Mucosa of descending colon (tissue), 3 donors: ENCODE measurements at places on chromosomes 6 and 20.

- DNase-seq, result no peak
These were observed 101.1 kb downstream of the HIVEP1 start for GRCh38 chr6:12113190-12113577.

GRCh38 chr6:422433-423054, 31.0 kb downstream of the IRF4 start:
- DNase-seq, result no peak

GRCh38 chr6:169388395-169389166, 134.9 kb upstream of the THBS2 start:
- DNase-seq, result no peak

GRCh38 chr20:745683-746301, 22.5 kb downstream of the SLC52A3 start:
- DNase-seq, result no peak

GRCh38 chr6:14873101-14873500, 372.8 kb upstream of the JARID2 start:
- no peak for DNase-seq

DNA sequence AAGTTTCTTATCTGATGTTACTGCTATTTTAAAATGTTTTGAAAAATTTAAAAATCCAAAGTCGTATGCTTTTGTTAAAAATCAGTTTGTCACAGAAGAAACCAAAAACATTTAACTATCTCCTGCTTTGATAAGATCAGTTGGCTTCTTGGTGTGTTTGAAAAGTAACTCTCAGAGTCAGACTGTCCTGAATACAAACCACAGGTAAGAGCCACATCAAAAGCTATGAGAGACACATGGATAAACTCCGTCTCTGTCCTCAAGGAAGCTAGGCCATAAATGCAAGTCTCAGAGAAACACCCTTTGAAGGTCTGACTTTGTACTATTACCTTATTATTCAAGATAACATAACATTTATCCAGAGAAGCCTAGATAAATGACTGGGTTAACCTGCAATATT, 7.7 kb downstream of the HBS1L start:
- no peak for DNase-seq

DNA sequence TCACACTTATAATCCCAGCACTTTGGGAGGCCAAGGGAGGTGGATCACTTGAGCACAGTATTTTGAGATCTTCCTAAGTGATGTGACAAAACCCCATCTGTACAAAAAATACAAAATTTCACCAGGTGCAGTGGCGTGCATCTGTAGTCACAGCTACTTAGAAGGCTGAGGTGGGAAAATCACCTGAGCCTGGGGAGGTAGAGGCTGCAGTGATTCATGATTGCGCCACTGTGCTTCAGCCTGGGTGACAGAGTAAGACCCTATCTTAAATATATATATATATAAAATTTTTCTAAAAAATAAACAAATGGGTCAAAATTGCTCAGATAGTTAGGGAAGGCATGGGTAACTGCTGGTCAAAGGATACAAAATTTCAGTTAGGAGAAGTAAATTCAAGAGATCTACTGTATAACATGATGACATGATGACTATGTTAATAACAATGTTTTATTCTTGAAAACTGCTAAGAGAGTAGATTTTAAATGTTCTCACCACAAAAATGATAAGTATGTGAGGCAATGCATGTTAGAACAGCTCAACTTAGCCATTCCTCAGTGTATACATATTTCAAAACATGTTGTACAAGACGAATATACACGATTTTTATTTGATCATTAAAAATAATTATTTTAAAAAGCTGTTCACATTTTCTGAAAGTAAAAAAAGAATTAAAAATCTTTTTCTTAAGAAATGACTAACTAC, 24.4 kb downstream of the TBC1D32 start:
- DNase-seq, result no peak

DNA sequence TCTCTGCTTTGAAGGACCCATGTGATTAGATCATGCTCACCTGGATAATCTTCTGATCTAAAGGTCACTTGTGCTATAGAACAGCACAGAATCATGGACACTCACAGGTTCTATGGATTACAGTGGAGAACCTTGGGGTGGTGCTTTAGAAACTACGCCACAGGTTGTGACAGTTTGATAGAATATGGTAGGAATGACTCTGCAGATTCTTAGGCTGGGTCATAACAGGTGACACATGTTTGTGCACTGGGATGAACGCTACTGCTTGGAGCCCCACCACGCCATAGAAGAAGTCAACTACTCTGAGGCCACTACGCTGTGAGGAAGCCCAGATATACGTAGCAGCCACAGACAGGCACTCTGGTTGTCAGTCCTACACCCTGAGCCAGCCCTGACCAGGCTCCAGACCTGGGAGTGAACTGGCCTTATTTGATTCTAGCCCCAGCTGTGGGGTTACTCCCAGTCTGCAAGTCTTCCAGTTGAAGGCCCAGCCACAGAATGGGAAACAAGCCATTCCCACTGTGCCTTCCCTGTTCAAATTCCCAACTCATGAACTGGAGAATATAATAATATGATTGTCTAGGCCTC, 99.0 kb upstream of the SLC24A3 start:
- no peak for DNase-seq

DNA sequence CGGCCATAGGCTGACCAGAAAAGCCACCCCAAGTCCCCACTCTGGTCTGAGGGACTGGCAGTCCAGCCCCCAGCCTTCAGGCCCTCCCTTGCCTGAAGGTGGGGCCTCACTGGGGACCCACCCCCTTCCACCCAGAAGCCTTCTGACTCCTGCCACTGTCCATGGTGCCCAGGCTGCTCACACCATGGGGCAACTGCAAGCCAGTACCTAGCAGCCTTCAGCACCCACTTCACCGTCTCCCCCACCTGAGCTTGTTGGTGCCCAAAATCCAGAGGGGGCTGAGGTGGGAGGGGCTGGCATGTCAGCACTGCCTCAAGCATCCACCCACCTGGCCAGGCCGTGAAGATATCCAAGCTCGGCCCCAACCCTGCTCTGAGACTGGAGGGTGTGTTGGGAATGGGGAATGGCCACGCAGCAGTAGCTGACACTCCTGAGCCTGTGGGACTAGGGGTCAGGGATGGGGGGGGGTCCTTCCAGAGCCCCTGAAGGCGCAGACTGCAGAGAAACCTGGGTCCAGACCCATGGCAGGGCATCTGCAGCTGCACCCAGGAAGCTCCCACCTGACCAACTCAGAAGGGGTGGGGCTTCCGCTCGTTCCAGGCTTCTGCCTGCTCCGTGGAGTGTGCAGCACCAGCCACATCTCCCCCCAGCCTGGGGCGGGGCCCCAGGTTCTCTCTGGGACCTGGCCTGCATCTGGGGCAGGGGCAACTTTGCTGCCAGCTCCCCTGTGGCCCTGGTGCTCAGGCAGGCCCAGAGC, 942.1 kb upstream of the EPHA7 start:
- DNase-seq, result no peak

DNA sequence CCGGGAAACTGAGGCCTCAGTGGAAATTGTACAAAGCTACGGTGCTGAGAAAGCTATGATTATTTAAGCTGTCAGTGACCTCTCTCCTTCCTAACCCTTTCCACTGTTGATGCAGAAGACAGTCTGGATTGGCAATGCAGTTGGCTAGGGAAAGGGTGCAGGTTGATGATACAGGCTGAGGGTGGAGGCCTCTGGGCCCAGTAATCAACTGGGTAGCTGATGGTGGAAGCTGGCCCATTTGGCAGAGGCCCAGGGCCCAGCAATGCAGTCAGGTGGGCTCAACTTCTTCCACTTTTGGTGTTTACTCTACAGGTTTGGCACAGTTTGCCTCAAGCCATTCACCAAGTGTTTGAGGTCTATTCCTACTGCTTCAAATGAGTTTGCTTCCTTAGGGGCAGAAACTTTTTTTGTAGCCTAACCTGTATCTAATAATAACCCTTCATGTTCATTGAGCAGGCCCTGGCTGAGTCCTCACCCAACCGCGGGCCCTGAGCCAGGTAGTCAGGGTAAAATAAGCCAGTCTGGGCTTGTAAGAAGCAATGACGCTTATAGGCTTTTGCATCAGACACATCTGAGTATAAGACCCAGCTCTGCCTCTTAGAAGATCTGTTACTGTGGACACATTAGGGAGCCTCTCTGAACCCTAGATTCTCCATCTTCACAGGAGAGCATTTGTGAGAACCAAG, 12.1 kb downstream of the BCL2L1 start:
- DNase-seq, result no peak

DNA sequence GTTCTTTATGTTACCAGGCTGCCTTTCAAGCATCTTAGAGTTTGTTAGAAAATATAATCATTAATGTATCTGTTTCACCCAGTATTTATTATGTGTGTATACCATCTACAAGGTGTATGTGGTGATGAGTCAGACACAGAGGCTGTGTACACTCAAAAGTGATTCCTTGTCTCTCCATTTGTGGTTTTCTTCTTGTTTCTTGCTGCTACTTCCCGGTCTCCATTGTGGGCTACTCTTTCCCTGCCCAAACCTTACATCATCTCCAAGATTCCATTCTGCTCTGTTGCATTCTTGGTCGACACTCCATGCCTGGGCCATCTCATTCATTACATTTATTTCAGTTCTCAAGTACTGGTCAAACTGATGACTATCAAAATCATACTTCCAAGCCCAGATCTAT, 182.2 kb upstream of the STXBP5 start:
- DNase-seq, result no peak

DNA sequence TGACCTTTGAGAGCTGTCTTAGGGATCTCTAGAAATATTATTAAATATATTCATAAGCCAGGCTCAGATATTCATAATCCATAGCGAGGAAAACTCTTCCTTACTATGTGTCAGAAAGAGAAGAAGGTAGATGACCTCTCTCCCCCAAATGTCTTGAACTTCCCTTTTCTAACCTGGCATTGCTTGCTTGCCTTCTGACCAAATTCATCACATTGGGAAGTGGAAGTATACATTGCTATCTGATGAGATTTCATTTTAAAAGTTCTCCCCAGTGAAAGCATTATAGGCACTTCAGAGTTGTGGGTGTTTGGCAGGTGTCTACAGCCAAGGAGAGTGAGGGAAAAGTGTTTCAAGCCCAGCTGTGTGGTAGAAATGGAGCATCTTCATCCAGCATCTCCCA, 197.3 kb downstream of the ZFAND3 start:
- DNase-seq, result no peak

- DNase-seq, result no peak
These were observed 254.8 kb upstream of the STXBP5 start for GRCh38 chr6:146949425-146949824.

DNA sequence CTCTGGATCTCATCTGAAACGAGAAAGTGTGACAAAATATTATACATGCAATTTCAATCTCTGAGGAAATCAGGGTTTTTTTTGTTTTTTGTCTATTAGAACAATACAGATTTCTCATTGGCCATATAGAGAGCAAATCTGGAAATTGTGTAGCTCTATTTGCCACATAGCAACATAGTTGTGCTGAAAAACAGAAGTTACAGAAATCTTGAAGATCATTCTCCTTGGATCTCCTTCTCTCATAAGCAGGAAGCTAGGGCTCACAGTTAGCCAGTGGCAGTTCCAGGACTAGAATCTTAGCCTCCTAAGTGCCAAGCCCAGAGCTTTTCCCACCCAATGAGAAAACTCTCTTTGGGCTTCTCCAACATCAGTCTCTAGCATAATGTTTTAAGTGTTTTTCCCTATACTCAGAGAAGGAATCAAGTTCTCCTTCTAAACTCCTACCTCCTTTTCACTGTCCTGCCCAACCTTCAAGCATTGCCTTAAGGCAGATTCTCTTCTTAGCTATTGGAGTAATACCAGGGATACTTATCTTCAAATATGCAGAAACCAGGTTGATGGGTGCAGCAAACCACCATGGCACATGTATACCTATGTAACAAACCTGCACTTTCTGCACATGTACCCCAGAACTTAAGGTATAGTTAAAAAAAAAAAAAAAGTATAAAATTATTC, 211.6 kb downstream of the ALDH8A1 start:
- no peak for DNase-seq

DNA sequence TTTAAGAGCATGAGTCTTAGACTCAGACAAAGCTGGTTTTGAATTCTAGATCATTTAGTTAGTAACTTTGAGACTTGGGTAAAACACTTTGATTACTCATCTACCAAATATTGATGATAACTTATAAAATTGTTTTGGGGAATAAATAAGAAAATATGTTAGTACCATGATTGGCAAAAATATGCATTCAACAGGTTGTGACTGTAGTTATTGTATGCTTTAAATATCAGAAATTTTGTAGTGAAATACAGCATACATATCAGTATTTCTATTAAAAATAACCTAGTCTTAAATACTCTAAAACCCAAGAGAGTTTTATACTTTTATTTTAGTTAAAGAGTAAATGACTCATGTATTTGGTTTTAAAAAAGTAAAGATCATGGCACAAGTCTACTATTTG, 68.7 kb downstream of the ENPP1 start:
- DNase-seq, result no peak

DNA sequence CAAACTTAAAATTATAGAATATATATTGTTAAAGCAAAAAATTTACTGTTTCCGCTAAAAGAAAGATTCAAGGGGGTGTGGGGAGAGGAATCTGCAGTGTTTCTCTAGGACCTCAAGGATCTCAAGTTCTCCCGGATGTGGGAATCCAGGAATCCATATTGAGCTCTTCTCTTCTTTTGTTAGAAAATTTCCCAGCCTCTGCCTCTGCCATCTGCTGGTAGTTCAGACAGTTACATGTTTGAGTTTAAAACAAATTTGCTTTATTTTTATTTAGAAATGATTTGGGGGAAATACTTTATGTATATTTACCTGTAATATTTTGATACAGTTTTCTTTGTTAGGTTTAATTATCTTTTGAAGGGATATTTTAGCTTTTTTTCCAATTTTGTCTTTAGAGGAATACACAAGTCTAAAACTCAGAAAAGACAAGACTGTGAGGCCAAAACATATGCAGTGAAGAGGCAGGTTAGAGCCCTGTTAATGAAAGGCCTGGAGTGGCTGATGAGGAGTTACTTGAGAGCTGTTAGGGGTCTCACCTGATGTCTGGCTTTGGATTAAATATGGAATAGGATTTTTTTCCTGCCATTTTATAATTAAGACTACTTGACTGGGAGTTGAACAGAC, 268.8 kb downstream of the ARID1B start:
- no peak for DNase-seq

DNA sequence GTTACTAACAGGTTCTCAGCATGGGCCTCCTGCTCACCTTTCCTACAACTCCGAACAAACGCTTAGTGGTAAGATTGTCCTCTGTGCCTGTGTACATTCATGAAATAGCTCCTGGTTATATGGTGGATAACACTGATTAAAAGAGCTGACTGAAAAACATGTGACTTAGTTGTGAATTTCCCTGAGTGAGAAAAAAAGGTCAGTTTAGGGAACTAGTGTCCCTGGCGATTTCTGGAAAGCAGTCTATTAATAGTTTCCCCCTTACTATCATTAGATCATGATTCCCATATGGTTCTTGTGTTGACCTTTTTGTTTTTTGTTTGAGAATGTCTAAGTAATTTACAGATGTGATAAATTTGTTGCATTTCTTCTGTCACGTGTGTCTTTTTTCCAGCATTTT, 15.6 kb downstream of the SNRPC start:
- DNase-seq, result no peak

DNA sequence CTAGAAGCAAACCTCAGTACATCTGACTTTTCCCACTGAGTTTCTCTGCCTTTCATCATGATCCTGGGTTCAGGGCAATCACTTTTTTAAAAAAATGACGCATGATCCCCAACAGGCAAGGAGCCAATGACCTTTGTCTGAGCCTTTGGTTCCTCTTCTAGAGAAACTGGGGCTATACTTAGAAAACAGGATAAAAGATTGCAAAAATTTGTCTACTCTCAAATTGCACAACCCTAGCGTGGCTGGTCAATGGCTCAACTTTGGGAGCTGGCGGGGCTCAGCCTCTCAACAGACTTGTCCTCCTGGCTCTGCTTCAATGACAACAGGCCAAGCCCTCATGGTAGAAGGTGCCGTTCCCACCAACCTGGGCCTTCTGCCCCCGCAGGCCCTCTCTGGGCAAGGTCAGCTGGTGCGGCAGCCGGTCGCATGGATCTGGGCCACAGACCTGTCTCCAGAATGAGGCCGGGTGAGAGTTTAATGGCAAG, 48.7 kb downstream of the PDYN start:
- no peak for DNase-seq
